ENCODE measurements at places on chromosomes 3 and 15.

DNA sequence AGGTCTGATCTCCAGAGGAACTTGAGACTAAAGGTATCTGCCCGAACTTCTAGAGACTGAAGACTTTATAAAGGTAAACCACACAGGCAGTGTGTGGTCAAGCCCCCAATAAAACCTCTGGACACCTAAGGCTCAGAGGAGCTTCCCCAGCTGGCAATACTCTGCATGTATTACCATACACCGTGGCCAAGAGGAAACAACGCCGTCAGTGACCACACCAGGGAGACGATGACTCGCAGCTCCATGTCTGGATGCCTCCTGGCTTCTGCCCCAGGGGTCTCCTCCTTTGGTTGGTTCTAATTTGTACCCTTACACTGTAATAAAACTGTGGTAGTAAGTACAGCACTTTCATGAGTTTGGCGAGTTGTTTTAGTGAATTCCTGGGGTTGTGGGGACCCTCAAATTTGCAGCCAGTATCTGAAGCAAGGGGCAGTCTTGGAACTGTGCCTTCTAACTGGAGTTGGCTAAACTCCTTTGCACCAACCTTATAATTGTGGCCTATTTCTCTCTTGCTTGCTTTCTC is 32.1 kb upstream of the BCL2L10 start:
- DNase-seq, result no peak

DNA sequence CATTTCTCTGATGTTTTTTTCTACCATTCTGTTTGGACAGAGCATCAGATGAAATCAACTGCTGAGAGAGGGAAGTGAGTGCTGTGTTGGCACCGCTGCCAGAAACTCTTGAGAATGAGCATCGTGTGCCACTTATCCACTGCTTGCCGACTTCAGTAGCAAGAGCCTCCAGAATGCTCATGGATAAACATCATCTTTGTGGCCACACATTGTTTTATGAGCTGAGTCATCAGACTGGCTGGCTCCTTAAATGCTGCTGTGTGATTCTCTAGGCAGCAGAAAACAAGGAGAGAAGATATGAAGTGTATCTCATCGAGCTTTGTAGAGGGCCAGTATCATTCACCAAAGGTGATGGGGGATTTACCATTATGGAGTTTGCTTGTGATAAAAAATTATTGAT is 3.4 kb upstream of the DOCK3 start:
- DNase-seq, result no peak

- DNase-seq, result no peak
Observed at GRCh38 chr3:59254433-59254832, 204.6 kb upstream of the CFAP20DC start.

DNA sequence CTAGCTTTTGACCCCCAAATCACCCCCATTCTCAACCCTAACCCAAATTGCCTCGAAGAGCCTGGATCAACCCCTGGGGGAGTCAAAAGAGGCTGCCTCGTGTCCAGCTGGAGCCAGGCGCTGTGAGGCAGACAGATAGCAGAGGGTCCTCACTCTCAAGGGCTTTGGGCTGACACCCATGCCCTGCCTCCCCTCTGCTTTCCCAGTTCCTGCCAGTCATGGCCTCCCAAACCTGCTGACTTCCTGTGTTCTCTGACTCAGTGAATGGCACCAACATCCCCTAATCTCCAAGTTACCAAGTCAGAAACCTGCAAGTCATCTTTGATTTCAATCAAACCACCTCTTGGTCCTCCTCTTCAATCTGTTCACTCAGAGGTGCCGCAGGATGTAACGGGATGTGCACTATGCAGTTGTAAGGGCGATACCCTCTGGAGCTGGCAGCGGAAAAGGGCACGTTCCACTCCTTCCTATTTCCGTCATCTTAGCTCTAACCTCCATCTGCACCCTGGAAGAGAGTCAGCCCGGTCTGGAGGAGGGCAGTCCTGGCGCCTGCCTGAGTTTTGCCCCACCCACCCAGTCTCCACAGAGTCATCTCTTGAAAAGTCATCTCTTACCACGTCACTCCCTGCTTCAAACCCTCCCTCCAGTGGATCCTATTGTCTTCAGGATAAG is 52.4 kb upstream of the FAM174B start:
- DNase-seq, result no peak

GRCh38 chr3:71858503-71859122 is 73.7 kb upstream of the PROK2 start:
- no peak for DNase-seq

DNA sequence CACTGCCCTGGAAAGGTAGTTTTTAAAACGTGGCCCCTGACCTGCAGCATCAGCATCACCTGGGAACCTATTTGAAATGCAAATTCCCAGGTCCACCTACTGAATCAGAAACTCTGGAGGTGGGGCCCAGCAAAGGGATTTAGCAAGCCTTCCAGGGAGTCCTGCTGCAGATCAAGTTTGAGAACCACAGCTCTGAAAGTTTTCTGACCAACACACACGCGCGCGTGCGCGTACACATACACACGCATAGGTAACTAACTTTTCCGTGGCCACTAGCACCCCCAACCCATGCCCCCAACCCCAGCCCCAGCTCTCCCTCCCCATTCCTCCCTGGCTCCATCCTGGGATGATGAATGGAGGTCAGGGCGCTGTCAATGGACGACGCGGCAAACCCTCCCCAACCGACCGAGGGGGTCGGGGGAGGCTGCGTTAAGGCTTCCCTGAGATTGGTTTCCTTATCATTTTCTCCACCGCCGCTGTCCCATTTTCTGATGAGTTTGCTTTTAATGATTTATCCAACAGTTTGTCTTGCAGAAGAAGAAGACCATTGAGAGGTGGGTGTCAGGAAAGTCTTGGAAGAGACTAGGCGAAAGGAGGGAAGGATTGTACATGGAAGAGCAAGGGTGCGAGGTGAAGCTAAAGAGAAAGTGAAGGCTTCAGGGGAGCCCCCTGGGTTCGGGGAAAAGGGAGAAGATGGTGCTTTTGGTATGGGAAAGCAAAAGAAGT is 590 bp upstream of the BOC start:
- no peak for DNase-seq

- no peak for DNase-seq
Observed at GRCh38 chr15:94370206-94370935, 139.0 kb downstream of the MCTP2 start.

DNA sequence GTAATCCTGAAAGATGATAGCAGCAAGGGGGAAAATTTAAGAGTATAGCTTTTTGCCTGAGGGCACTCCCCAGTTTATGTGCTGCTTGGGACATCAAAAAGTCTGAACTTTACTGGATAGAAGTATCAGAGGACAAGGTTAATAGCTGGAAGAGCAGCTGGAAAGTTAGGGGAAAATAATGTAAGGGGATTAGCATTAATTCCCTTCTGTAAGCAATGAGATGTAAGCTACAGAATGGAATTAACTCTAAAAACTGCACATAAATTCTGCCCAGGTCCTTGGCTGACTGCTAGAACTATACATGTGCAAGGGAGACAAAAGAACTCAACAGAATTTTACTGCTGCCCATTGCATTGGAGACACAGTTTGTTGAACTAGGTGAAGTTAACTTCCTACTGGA is 55.6 kb downstream of the ATP11B start:
- DNase-seq, result no peak

GRCh38 chr15:38705436-38706219 is 141.0 kb upstream of the RASGRP1 start:
- no peak for DNase-seq

DNA sequence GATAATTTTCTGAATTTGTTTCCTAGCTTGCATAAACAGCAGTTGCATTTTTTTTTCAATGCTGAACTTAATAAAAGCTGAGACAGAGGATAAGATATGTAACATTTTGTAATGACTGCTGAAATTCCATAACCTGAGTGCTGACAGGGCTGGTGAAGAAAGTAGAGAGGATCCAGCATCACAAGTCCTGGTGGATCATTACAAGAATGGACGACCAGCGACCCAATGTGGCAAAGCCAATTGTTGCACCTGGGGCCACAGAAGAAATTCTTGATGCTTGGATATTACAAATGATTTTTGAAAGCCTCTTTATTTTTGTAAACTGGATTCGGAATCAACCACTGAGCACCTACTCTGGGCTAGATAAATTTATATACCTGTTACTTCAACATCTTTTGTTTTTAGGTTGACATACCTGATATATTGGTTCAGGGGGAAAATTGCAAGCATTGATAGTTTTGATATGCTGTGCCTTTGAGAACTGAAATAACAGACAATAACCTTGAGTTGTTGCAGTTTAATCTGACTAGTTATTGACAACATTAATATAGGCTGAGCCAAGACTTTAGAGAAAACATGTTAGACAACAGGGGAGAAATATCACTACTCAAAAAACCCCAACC is 3.9 kb upstream of the ACTL6A start:
- peak; percentile 60 for DNase-seq

- no peak for DNase-seq
Observed at GRCh38 chr15:83115831-83116565, 8.6 kb downstream of the TM6SF1 start.

- DNase-seq, result no peak
Observed at GRCh38 chr3:55984626-55985025, 483.6 kb downstream of the ERC2 start.

Measured in amygdala (tissue), 56 donors.